ENCODE measurements at places on chromosomes 5 and 9.
A peak's percentile ranks its signal among the peaks of the same experiment; 100 is the strongest.

GRCh38 chr9:28668158-28668557 is 1094.9 kb upstream of the C9orf72 start:
- no peak for DNase-seq

DNA sequence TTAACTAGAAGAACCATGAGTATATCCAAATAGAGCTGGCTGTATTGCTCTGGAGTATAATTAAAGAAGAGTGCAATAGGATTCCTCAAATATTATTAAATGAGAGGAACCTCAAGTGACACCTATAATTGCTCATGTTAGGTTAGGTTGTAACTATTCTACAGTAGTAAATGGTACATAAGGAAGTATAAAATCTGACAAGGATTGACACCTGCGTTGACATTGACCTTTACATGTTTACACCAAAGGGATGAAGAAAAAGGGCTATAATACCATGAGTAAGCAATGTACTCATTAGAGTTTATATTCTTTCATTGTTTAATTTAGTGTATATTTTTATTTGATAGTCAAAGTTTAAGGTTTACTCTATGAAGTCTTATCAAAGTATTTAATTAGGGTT is 48.9 kb downstream of the SLC12A2 start:
- no peak for DNase-seq

GRCh38 chr5:14977058-14977685 is 105.6 kb upstream of the ANKH start:
- no peak for DNase-seq

DNA sequence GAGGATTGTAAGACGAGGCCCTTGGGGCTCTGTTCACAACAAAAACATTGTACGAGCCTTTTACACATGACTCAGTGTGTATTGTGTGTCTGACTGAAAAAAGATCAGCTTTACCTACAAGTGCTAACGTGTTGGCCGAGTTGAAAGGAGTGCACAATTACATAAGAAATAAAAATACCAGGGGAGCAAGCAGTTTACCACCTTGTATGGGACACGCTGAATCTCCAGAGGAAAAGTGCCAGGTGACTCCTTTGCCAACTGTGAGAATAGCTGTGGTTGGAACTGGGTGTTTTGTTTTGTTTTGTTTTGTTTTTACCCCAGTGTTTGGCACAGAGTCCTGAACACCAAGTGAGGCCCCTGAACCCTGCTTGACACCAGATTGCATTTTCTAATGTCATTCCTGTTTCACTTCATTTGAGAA is 32.8 kb upstream of the ZSWIM6 start:
- no peak for DNase-seq

- DNase-seq = no peak
Measured at GRCh38 chr5:136699651-136700050, 334.3 kb upstream of the TRPC7 start.

- DNase-seq = no peak
Measured at GRCh38 chr5:154514331-154514730, 36.3 kb upstream of the HAND1 start.

- no peak for DNase-seq
Measured at GRCh38 chr9:72622186-72622585, 100.8 kb downstream of the TMC1 start.

DNA sequence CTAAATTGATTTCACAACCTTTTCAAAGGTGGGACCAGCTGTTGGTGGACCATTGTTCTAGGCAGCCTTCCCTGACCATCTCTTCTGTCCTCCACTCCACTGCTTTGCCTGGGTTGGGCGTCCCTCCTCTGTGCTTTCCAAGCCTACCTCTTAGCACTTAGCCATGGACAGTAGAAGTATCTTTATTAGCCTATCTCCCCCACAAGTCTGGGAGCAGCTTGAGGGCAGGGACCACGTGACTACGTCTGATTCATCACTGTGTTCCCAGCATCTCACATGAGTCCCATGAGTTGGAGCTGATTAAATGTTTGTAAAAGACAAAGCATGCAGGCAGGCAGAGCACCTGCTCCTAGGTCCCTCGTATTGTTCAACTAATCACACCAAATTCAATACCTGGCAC is 20.9 kb downstream of the MORN5 start:
- no peak for DNase-seq

GRCh38 chr5:91222482-91222881 is 160.6 kb downstream of the ARRDC3 start:
- no peak for DNase-seq

- peak; percentile 87 for DNase-seq
Measured at GRCh38 chr5:19855453-19855852, 132.5 kb downstream of the CDH18 start.

DNA sequence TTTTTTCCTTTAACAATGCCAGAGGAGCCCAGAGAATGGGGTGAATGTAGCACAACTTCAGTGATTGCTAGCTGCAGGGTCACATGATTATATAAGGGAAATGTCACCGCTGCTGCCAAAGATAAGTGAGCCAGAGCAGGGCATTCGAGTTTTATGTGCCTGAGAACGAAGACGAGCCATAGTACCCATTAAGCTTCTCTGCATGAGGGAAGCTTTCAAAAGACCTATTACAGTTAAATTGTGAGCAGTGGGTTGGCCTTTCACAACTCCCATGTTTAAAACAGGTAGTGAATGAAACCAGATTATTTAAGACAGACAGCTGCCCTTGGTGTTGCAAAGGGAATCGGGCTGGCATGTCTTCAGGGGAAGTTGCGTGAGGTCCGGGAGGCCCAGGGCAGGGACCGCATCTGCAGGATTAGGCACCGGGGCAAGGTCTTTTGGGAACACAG is 82.4 kb upstream of the TNFAIP8 start:
- no peak for DNase-seq

DNA sequence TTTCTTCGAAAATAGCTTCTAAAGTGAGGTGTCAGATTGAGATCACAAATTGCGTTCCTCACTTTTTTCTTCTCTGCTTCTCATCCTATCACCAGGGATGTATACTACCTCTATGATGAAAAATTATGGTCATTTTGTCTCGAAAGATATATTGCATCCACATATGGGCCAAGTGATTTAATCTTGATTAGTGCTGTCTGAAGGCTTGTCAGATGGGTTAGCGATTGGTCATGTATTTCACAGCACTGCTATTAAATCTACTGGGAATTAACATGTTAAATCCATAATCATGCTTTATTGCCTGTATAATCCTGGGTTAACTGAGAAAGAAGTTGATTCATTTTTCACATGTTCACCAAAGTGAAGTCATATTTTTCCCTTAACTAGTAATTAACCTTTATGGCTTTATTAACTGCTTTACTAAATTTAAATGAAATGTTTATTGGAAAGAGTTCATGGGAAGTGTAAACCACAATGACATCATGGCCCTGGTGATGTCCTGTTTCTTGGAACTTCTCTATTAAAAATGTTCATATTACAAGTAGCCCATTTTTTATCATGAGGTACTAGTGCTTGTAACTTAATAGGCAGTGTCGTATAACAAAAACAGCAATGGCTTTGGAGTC is 193.3 kb downstream of the SMC2 start:
- no peak for DNase-seq

- DNase-seq = no peak
Measured at GRCh38 chr9:27157097-27157496, 48.1 kb downstream of the TEK start.

GRCh38 chr9:124894741-124895170 is 32.8 kb downstream of the ARPC5L start:
- DNase-seq = no peak

DNA sequence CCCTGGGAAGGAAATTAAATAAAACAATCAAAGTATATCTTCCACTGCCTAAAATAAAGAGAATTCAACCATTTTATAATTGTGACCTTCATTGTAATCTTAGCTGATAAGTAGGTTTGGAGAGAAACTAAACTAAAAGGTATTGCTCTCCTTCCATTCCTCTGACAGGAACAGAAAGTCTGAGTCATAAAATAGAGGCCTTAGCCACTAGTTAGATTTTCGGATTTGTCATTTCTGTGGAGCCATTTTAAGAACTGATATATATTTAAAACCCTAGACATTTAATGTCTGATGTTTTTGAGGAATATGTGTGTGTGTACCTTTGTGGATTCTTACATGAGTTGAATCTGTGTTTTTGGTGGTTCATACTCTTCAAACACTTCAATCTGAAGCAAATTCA is 11.8 kb upstream of the TMC1 start:
- DNase-seq = no peak

DNA sequence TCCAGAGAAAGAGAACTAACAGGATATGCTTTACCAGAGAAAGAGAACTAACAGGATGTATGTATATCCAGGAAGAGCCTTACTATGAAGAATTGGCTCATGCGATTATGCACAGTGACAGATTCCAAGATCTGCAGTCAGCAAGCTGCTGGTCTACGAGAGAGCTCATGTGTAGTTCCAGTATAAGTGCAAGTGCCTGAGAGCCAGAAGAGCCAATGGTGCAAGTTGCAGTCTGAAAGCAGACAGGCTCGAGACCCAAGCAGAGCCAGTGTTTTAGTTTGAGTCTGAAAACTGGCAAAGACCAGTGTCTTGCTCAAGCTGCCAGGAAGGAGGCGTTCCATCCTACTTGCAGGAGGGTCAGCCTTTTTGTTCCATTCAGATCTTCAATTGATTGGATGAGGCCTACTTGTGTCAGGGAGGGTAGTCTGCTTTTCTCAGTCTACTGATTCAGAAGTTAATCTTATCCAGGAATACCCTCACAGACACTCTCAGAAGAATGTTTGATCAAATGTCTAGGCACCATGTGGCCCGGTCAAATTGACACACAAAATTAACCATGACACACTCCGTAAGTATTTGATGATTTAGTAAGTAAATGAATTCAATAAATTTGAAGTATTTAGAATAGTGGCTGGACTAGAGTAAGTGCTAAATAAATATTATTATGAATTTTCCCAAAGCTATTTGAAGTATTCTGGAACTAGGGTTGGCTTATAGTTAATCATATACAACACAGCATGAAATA is 372.1 kb upstream of the SGCD start:
- no peak for DNase-seq

GRCh38 chr5:14407746-14408175 is 173.8 kb upstream of the OTULINL start:
- no peak for DNase-seq

GRCh38 chr9:89277454-89277853 is 33.5 kb upstream of the CKS2 start:
- DNase-seq = no peak

DNA sequence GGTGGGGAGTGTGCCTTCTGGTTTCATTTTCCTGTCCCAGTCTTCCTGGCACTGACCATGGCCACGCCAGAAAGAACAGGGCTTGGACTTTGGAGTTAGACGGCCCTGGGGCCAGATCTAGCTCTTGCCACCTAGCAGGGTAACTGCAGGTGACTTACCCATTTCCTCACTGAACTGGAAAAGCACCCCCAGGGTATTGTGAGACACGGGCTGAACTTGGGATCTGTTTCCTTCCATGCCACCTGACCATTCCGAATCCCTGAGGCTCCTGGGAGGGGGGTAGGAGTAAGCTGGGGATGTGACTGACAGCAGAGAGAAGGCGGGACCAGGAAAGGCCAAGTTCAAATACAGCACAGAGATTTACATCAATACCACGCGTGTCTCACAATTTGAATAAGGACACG is 9.4 kb downstream of the HNRNPAB start:
- DNase-seq = no peak

DNA sequence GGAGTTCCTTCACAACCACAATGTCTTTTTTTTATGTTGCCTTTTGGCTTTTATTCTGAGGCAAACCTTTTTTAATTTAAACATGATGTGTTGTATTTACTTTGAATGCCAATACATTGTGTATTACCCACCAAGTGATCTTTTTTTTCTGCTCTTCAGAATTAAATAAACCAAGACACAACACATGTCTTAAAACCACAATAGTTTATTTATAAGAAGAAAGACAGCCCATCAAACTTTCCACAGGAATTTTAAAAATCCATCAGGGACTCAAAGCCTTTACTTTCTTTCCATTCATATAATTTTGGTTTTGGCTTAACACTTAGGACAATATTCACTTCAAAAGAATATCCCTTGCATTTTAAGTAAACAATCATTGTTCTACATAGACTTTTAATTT is 321.8 kb upstream of the MEF2C start:
- no peak for DNase-seq

GRCh38 chr5:108681079-108681921 is 66.4 kb upstream of the FER start:
- no peak for DNase-seq

GRCh38 chr5:172878933-172879752 is 45.1 kb downstream of the ERGIC1 start:
- no peak for DNase-seq

- DNase-seq = no peak
Measured at GRCh38 chr5:11146171-11146570, 385.1 kb upstream of the DAP start.

DNA sequence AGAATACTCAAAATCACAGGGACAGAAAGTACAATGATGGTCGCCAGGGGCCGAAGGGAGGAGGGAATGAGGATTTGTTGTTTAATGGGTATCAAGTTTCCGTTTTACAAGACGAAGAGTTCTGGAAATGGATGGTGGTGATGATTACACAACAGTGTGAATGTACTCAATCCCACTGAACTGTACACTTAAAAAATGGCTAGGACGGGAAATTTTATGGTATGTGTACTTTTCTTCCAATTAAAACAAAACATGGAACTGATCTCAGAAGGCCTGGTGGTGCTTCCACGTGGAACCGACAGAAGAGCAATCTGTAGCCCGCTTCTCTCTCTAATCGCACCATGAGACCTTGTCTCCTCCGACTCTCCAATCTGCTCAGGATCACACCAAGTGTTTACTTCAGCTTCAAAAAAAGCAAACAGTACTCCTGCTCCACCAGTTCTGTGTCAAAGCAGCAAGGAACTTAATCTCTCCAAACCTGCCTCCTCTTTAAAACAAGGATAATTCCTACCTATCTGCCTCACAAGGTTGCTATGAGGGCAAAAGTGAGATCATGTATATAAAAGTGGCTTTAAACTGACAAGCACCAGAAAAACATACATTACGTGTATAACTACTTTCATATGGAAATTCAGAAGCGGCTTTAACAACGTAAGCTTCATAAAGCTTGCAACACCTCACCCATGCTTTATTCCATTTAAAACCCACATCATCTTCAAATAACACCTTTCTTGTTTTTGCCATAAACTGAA is 2.1 kb downstream of the ECPAS start:
- DNase-seq = no peak

Data from NCI-H2171 (cell line).